ENCODE measurements at places on chromosomes 13 and 19. TPM values are rescaled to one million over a fixed set of nuclear protein-coding genes. Genes with fewer than 3 reads are reported as not detected.

GRCh38 chr13:51894239-51894638 is 32.5 kb downstream of the CCDC70 start:
- no peak for DNase-seq

Gene PNMA8B
- 3.6 TPM for total RNA-seq

Gene MIA
- total RNA-seq: not detected

Gene POSTN
- total RNA-seq: 0.76 TPM

- no peak for DNase-seq
Observed at GRCh38 chr13:20254076-20254475, 22.0 kb upstream of the GJB6 start.

- DNase-seq: no peak
Observed at GRCh38 chr13:110233181-110233950, 73.6 kb downstream of the COL4A1 start.

DNA sequence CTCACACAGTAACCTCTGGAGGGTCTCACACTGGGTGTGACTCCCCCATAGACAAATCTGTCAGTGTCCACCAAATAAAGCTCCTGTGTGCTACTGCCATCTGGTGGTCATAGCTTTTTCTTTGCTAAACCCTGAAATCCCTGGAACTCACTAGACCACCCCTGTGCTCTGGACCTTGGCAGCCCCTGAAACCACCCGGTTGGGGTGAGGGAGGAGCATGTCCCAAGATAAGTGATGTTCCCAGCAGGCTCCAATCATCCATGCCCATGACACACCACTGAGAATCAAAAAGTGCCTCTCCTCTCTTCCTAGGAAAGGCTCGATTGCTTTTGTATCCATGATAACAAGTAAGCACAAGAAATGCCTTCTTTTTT is 6.5 kb upstream of the HSD17B14 start:
- DNase-seq: peak; percentile 71

DNA sequence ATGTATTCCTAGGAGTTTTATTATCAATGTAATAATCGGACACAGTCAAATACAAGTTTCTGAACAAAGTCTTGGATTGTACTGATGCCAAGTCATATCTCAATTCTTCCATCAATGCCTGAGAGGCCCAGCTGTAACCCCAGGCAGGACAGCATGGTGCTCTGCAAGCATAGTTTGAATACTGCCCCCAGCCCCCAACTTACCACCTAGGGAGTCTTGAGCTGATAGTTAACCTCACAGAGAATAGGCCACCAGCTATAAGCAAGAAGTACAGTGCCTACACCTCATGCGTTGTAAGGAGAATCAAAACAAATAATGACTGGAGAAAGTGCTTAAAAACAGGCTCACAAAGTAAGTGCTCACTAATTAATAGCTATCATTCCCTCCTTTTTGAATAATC is 2.7 kb downstream of the PROSER1 start:
- DNase-seq: no peak

DNA sequence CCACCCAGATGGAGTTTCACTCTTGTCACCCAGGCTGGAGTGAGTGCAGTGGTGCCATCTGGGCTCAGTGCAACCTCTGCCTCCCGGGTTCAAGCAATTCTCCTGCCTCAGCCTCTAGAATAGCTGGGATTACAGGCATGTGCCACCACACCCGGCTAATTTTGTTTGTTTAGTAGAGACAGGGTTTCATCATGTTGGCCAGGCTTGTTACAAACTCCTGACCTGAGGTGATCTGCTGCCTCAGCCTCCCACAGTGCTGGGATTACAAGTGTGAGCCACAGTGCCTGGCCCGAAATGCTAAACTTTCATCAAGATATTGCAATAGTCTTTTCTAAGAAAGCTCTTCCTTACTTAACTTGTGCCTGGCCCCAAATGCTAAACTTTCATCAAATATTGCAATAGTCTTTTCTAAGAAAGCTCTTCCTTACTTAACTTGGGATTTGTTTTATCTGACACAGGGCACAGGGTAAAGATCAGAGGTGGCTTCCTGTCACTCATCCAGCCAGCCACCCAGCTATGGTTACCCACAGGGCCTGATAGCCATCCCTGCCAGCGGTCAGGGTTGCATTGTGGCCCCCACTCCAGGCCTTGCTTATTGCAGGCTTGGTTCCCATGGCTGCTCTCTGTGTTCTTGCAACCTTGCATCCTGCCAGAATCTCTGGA is 352.3 kb upstream of the TMTC4 start:
- no peak for DNase-seq

Gene OBI1
- total RNA-seq: 16.7 TPM

- DNase-seq: no peak
Observed at GRCh38 chr13:75299246-75299645, 182.7 kb downstream of the TBC1D4 start.

Gene ACER1
- total RNA-seq: not detected

- no peak for DNase-seq
Observed at GRCh38 chr19:1634938-1635243, 17.5 kb downstream of the TCF3 start.

GRCh38 chr19:41433171-41433570 is 6.0 kb upstream of the B3GNT8 start:
- DNase-seq: no peak

DNA sequence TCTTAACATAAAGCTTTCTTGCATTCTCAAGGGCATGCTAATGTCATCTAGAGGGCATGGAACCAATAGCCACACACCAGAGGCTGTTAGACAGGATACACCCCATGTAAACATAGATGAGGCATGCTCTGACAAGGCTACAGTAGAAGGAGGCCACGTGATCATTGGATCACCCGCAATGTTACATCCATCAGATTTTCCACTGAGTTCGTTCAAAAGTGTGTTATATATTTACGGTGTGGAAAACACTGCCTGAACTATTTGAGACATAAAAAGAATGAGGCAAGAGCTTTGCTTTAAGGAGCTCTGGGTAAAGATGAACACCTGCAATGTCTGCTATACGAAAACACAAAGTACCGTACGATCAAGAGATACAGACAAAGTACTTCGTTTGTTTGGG is 817.5 kb upstream of the SLC10A2 start:
- DNase-seq: no peak

Gene CLEC17A
- total RNA-seq: not detected

Gene CACNG6
- total RNA-seq: 2.5 TPM

- DNase-seq: no peak
Observed at GRCh38 chr19:51148580-51148979, 6.5 kb downstream of the SIGLEC7 start.

GRCh38 chr19:44822177-44822576 is 13.3 kb downstream of the BCAM start:
- DNase-seq: no peak

DNA sequence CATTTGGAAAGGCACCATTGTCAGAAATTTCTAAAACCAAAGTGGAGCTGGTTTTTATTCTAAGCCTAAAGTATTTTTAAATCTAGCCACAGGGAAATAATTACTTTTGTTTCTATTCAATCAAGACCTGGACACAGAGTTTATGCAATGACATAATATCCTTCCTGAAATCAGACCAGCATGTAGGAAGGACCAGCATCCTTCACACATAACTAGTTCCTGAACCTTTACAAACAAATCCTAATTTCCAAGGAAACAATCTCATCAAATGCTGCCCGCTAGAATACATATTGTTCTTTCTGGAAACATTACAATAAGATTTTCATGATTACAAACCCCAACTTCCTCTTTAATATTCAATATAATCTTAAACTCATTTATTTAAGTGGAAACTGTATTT is 1.5 kb downstream of the STARD13 start:
- DNase-seq: no peak

- DNase-seq: no peak
Observed at GRCh38 chr13:107332188-107332587, 764.3 kb upstream of the ARGLU1 start.

DNA sequence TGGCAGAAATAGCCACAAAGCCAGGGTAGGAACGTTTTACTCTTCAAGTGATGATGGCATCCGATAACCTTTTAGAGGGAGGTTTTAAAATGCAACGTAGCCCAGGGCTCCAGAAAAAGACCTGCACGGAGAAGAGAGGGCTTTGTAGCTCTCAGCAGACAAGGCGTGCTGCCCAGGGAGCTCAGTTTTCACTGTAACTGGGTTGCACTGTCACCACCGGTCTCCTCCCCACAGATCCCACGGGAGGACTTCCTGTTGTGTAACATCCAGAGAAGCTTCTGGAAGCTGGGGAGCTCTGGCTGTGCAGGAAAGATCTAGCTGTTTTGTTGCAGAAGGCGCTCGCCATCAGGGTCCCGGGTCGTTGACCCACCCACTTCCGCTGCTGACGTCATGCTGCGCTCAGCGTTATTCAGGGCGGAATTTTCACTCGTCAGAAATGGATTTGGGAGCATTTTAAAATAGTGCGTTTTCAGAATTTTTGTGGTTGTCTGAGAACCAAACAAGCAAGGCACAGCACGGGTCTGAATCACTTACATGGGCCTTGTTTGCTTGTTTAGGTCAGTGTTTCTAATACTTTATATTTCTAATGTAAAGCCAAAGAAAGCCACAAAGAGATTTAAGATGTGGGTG is 50.8 kb downstream of the ATP11A start:
- no peak for DNase-seq

DNA sequence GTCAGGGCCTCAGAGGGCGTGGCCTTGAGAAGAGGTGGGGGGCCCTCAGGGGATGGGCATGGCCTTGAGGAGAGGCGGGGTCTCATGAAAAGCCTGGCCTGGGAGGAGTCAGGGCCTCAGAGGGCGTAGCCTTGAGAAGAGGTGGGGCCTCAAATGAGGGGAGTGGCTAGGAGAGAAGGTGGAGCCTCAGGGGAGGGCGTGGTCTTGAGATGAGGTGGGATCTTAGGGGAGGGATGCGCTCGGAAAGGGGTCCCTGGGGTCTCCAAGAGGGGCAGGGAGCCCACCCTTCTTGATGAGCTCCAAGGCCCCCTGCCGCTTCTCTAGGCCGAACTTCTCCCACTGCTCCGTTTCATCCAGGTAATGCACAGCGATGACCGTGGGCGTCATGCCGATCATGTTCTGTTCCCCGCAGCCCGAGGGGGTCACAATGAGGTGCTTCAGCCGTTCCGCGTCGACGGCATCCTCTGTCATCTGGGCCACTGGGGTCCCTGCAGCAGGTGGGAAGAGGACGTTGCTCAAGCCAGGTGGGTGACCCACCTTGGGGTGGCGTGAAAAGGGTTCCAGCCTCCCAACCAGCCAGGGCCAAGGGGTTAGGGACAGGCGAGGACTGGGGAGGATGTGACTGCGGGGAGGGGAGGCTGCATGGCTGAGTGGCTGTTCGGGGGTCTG is 24.3 kb upstream of the TNFSF14 start:
- no peak for DNase-seq

GRCh38 chr13:99545979-99546378 is 44.7 kb downstream of the TM9SF2 start:
- DNase-seq: no peak

DNA sequence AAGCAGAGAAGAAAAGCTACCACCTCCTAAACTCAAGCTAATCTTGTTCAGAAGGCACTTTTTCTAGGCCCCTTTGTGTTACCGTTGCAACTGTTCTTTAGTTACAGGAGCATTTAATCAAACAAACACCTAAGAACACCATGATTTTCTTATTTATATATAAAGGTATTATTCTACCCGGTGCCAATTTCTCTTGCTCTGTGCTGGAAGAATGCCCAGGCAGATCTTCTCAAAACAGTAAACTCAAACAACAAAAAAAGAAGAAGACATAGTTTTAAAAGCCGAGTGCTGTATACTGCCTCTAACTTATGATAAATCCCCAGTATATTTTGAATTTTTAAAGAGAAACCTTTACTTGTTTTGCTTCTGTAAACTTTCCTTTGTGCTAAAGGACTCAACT is 20.4 kb downstream of the SLC7A1 start:
- no peak for DNase-seq

DNA sequence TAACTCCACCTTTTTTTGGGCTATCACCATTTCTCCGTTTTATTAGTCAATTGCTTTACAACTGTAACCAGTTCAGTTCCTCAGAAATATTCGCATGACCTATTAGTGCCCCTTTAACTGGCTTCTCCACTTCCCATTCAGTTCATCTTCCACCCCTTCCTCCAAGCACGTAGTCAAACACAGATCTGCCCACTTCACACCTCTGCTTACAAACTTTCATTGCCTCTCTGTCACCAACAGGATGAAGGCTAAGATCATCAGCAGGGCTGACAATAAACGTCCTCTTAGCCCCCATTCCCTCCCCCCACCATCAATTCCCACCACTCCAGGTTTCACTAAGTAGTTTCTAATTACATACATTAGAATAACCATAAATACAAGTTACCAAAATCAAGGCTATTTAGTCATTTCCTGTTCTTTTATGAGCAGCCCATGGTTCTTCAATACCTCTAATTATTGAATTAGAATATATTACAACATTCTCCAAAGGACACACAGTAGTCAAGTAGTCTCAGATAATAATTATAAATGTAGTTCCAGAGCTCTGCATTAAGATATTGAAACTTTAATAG is 95.7 kb downstream of the SPRY2 start:
- DNase-seq: no peak

- DNase-seq: no peak
Observed at GRCh38 chr19:45621976-45622503, 17.2 kb downstream of the EML2 start.

GRCh38 chr19:33429891-33430673 is 56.6 kb downstream of the CEBPG start:
- DNase-seq: no peak

DNA sequence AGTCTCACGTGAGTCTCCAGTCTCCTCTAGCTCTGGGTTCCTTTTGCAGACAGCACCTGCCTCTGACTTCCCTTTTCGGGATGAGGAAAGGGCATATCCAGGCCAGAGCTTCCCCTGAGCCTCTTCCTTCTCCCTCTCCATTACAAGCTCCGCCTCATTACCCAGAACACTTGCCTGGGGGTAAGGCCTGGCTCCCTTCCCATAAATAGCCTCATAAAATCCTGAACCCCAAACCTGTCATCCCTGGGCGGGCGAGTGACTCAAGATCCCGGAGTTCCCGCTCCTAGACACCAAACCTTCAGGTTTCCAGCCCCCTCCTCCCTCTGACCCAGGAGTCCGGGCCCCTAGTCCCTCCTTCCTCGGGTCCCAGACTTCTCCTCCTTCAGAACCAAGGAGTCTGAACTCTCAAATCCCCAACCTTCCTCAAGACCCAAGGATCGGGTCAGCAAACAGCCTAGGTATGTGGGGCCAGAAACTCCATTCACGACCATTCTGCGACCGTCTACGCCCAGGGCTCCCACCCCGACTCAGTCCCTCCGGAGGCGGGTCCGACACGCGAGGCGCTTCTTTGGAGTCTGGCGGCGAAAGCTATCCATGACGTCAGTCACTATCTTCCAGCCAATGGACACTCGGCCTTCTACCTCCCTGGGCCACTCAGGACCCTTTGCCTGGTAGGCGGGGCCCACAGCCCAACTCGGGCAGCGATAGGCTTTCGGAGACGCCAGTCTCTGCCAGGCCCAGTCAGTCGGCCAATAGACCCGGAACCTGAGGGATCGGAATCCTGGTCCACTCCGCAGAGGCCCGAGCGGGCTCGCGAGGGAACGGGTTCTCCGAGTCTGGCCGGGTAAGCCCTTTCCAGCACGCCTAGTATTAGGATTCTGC is 6.5 kb upstream of the CNFN start:
- peak; percentile 100 for DNase-seq

- DNase-seq: no peak
Observed at GRCh38 chr19:5191091-5191490, 149.5 kb downstream of the PTPRS start.

- DNase-seq: no peak
Observed at GRCh38 chr19:48398102-48398374, 4.6 kb downstream of the GRIN2D start.

GRCh38 chr19:45391346-45391745 is 13.5 kb downstream of the PPP1R13L start:
- DNase-seq: peak; percentile 46

- no peak for DNase-seq
Observed at GRCh38 chr19:7769171-7769570, 6.1 kb downstream of the CLEC4M start.

- DNase-seq: no peak
Observed at GRCh38 chr19:47310819-47311218, 1.2 kb downstream of the C5AR1 start.
